NCI-H2081 treated with DMSO at 0.1 percent for 48 hours (cell line): ENCODE measurements at places on chromosomes 13 and 19.

GRCh38 chr19:33458807-33459206, 62.8 kb downstream of the PEPD start:
- DNase-seq, result no peak

DNA sequence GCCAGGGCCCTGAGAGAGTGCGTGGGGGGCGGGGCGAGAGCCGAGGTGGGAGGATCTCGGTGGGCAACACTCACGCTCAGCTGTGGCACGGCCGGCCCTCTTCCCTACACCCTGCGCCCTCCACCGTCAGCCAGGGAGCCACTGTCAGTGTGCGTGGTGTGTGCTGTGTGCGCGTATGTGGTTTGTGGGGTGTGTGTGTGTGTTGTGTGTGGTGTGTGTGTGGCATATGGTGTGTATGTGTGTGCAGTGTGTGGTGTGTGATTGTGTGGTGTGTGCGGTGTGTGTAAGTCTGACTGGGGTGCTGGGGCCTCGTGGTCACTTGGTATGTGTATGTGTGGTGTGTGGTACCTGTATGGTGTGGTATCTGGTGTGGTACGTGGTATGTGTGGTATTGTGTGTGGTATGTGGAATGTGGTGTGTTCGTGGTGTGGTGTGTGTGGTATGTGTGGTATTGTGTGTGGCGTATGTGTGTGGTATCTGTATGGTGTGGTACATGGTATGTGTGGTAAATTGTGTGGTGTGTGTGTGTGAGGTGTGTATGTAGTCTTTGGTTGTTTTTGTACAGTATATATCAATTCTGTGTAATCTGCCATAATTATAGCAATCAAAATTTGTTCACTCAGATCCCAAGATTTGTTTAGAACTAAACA, 5.1 kb downstream of the GRK1 start:
- DNase-seq, result no peak

DNA sequence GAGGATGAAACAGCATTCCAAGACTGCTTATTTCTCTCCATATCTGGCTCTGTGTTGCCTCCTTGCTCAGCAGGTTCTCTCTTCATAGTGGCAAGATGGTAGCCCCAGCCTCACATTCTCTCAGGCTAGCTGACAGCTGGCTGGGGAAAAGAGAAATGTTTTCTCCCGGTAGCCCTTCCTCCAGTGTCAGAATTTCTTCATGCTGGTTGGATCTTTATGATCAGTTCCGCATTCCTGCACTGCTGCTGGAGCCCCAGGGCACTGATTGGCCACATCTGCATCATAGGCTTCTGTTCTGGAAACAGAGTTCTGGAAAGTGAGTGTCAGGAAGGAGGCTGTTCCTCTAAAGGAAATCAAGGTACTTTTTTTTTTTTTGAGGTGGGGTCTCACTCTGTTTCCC, 24.6 kb downstream of the POP4 start:
- no peak for DNase-seq

DNA sequence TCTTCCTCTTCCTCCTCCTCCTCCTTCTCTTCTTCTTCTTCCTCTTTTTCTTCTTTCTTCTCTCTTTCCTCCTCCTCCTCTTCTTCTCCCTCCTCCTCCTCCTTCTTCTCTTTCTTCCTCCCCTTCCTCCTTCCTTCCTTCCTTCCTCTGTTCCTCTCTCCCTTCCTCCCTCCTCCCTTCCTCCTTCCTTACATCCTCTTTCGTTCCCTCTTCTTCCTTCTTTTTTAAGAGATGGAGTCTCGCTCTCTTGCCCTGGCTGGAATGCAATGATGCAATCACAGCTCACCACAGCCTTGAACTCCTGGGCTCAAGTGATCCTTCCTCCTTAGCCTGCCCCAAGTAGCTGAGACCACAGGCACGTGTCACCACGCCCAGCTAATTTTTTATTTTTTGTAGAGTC, 13.2 kb downstream of the EHD2 start:
- no peak for DNase-seq

- DNase-seq, result no peak
Observed at GRCh38 chr13:41995946-41996345, 35.0 kb upstream of the VWA8 start.
